GM12878 (cell line): ENCODE measurements at places on chromosomes 1 and 21.
A peak's percentile ranks its signal among the peaks of the same experiment; 100 is the strongest.

DNA sequence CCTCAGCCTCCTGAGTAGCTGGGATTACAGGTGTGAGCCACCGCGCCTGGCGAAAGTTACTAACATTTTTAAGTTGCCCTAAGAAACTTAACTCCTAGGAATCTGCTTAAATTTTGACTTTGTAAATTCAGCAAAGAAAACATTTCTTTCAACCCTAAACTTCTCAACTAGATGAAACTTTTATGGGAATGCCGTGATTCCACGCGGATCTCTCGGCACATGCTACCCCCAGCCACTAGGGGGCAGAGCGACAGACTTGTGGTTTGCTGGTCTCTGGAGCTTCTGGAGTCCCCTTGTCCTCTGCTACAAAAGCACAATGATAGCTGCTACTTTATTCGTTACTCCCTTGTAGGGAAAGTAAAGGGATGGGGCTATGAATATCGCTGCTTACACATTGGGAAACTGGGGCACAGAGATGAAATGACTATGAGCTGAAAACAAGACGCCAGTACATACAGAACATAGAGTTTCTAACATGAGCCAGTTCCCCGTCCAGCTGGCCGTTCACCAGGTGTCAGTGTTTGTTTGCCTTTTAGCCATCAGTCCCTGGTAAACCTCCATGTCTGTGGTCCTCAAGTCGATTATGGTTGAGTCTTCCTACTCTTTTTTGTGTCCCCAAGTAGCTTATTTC lies 114.7 kb downstream of the PBX1 start:
- no peak for DNase-seq

- DNase-seq, result no peak
Observed at GRCh38 chr1:225468270-225469020, 40.6 kb upstream of the LBR start.

DNA sequence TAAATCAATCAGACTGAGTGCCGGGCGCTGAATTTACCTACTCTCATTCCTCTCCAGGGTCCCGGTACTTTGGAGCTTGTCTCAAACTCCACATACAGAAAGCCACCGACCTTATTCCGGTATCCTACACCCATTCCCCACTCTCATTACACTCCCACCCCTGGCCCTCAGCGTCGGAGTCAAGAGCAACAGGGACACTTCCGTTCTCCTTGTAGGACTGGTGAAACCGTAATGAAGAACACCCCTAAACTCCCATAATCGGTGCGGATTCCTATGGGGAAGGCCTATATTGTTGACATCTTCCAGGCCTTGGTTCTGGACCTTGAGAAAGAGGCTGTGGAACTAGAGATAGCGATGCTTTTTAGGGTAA lies 798 bp downstream of the ZBED6 start:
- peak; percentile 13 for DNase-seq

DNA sequence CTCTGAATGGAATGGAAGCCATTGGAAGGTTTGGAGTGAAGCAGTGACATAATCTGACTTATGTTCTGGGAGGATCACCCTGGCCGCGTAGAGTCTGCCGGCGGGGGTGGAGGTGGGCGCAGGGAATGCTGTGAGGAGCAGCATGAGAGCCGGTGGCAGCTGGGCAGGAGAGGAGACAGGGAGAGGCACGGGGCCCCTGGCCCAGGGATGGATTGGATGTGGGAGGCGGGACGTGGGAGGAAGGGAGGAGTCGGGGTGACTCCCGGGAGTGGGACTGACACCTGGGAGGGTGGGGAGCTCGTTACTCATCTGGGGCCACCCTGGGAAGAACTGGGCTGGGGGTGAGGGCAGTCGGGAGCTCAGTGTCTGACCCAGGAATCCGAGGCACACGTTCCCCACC lies 10.4 kb upstream of the KCNAB2 start:
- no peak for DNase-seq

- no peak for DNase-seq
Observed at GRCh38 chr1:29520571-29521437, 284.5 kb downstream of the PTPRU start.
